ENCODE measurements at places on chromosomes 1 and 21.

- DNase-seq, result no peak
Measured at GRCh38 chr1:30589083-30589482, 134.3 kb downstream of the MATN1 start.

- DNase-seq, result no peak
Measured at GRCh38 chr1:75613916-75614315, 3.0 kb upstream of the SLC44A5 start.

- DNase-seq, result no peak
Measured at GRCh38 chr21:41874611-41875010, 4.5 kb downstream of the PRDM15 start.

DNA sequence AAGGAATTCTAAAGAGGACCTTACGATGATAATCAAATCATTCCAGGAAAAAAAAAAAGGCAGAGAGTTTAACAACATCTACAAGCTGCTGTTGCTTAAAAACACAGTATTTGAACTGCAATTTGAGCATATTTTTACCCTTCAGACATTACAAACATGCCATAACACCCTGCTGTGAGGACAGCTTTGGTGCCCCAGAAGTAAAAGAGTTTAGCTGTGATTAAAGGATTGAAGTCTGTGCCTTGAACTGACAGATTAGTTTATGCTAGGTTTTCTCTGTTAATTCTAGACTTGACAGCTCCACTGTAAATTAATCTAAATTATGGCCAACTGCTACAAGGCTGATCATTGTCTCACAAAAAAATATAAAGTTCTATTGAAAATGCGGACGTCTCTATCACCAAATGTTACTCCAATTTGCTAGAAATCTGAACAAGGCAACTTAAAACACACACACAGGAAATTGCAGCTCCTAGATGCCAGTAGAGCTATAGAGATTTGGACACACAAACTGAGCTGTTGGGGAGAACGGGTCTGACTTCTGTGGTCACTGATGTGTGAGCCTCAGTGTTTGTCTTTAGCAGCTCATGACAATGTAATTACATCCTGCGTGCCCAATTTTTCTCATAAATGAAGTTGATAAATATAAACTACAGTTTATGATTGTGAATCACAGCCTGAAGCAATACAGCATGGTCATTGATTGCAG, 217.9 kb downstream of the NTNG1 start:
- DNase-seq, result no peak
